Hematopoietic multipotent progenitor cell treated with erythropoietin and hydrocortisone succinate and interleukin-3 and kit ligand, for 6 days (in vitro differentiated cells): ENCODE measurements at places on chromosomes 5 and 9.
A peak's percentile ranks its signal among the peaks of the same experiment; 100 is the strongest.

DNA sequence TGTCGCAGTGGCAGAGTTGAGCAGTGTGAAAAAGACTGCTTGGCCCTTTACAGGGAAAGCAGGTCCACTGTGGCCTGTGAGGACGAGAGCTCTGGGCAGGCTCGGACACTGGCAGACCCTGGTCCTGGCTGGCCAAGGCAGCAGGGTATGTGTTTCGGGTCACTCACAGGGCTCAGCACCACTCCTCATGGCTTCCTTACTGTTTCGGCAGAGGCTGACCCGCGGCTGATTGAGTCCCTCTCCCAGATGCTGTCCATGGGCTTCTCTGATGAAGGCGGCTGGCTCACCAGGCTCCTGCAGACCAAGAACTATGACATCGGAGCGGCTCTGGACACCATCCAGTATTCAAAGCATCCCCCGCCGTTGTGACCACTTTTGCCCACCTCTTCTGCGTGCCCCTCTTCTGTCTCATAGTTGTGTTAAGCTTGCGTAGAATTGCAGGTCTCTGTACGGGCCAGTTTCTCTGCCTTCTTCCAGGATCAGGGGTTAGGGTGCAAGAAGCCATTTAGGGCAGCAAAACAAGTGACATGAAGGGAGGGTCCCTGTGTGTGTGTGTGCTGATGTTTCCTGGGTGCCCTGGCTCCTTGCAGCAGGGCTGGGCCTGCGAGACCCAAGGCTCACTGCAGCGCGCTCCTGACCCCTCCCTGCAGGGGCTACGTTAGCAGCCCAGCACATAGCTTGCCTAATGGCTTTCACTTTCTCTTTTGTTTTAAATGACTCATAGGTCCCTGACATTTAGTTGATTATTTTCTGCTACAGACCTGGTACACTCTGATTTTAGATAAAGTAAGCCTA lies 15.7 kb downstream of the SQSTM1 start:
- peak; percentile 37 for DNase-seq

DNA sequence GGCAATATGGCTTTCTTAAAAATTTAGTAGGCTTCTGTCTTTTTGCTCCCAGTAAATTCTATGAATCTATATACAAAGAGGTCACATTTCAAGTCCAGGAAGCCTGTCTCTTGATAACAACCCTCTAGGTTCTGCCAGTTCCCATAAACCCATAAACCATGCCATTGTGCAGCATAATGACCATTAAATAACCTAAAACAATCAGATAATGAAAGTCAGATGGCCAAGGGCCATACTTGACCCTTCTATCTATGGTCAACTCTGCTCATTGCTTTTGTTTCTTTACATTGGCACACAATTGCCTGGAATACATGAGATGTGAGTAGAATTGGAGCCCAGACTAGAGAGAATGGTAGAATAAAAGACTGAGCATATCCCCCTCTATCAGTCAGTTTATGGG lies 305.4 kb upstream of the KIF2A start:
- DNase-seq, result no peak

GRCh38 chr9:91428436-91428835 lies 4.8 kb upstream of the NFIL3 start:
- no peak for DNase-seq

DNA sequence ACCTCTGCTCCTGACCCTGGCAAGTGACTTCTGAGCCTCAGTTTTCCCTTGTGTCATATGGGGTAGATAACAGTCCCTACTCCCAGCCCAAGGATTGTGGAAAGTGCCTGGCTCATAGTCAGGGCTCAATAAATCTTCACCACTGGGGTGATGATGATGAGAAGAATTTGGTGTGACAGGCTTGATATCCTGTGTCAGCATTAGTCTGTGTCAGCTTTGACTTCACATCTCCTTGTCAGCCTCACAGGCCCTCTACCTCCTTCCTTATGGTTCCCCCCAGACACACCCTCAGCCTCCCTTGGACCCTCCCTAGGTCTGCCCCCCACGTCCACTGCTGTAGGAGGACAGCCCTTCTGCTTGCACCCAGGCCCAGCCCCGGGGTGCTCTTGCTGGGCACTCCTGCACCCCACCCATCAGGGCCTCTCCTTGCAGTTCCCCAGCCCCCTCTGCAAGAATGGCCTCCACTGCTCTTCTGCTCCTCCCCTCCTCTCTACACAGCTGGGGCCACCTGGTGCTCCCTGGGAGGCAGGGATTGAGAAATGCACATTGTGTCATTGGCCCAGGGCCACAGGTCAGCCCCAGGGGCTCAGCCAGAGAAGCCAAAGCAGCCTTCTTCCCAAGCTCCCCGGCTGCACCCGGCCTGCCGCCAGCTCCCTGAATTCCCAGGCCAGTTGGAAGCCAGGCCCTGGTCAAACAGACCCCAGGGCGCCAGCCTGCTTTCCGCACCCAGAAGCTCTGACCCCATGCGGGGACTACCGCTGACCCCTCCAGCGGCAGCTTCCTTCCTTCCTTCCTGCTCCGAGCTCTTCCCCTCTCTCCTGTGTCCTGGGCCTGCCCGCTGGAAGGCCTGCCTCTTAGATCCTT lies 7.7 kb downstream of the FGFR4 start:
- DNase-seq, result no peak

- DNase-seq, result peak; percentile 72
These were observed 14.1 kb upstream of the XPA start for GRCh38 chr9:97711223-97711626.

GRCh38 chr5:72107901-72108201 lies 576 bp downstream of the MAP1B start:
- peak; percentile 11 for DNase-seq

DNA sequence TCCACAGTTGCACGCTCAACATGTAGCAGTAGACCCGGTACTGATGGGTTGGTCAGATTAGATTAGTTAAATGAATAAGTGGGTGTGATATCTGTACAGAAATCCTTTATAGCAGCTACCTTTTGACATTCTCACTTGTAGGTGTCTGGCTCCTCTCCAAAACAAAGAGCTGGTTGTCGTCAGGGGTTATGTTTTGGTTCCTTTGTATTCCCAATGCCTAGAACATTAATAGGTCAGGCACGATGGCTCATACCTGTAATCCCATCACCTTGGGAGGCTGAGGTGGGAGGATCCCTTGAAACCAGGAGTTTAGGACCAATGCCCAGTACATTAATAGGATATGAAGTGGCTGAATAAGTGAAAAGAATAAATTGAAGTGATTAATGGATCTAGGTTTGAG lies 182.1 kb downstream of the SNCAIP start:
- no peak for DNase-seq

- DNase-seq, result no peak
These were observed 6.6 kb upstream of the PRXL2C start for GRCh38 chr9:96661711-96662110.

GRCh38 chr5:36842087-36842486 lies 34.5 kb upstream of the NIPBL start:
- DNase-seq, result peak; percentile 18

DNA sequence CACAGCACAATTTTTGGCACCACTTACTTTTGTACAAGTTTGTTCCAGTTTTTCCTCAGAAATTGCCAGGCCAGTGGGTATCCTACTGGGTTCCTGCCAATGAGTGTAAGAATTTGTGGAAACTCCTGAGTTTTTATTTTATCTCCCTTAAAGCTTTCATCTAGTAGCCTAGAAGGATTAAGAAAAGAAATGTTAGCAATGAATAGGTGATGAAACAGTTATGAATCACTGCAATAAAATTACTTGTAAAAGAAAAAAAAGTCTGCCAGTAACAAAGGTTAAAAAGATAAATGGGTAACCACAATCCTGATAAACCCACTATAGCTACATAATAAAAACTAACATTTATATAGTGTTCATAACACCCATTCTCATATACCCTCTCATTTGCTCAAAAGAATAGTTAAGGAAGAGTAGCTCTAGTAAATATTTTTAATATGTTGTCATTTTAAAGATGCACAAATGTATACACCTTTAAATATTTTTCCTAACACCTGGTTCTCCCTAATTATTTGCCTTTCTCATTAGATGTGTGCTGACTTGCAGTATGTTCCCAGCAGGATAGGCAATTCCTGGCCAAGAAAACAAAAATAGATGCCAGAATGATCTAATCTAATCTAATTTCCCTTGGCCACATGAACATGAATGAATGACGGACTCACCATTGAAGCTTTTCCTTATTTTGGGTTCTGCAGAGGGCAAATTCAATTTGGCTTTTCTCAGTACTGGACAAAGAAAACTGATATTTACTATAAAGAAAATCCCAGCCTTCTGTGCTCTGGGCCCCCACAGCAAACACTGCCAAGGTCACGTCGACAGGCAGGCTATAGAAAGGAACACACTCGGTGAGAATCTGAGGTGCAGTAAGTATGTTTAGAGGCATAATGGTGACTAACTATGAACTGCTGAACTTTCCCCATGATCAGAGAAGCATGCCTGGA lies 26.4 kb downstream of the ERAP1 start:
- no peak for DNase-seq

- no peak for DNase-seq
These were observed 54.0 kb upstream of the OLFM1 start for GRCh38 chr9:135033487-135033886.

DNA sequence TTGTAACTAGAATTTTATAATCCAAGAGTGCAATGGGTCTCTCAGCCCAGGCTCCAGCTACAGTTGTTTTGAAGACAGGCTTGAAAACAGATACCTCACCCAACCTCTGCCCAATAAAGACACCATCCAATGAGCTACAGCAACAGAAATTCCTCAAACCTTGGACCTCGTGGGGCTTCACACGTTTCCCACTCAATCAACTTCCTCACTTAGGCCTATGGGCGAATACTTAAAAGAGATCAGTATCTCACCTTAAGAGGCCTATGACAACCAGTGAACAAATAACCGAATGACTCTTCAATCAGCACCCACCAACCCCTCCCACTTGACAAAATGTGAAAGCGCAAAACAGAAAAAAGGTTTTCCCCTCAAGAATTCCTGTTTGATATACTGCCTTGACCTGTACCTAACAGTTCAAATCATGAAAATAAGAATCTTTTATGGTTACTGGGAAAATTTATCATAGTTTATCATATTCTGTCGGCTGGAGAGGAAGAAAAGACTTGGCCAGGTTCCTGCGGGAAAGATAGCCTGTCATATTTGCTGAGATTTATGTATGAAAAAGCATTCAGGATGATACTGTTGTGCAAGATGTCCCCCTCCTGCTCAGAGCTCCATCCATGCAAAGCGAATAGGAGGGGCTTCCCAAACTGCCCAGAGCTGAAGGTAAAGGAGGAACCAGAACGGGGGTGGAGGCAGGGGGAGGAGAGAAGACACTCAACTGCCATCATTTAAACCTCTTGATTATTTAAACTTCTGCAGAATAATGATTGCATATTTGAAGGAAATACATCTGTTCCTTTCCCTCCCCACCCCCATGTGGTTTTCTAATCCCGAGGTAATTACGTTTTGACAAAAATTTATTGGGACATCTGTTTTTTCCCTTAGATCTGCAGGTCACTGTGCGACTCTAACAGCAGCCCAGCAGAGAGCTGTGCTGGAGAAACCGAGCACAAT lies 256.3 kb downstream of the NFIB start:
- DNase-seq, result no peak

- DNase-seq, result no peak
These were observed 133.3 kb upstream of the ELL2 start for GRCh38 chr5:96094904-96095303.

DNA sequence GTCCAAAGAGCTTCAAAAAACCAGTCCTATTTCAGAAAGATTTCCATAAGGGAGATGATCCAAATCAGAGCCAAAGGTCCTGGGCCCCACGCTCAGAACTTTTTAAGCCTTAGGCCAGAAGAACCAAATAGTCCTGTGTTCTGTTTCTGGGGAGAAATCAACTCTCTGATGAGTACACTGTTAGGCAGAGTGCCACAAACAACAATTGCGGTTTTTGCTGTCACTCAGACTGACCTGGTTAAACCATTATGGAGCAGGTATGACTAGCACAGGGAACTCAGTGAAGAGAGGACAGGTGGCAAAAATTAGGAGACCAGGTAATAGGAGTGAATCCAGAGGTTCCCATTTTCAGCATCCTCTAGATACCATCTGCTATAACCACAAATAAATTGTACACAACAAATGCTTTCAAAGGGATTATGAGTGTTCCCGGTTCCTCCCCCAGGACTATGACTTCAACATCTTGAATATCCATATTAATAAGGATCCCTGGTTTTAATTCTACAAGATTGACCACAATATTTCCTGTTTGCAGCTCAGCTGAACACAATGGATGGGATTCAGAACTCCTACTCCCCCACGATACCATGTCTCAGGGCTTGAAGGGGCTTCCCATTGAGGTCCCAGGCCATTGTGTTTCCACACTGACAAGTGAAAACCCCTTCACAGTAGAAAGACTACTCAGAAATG lies 52.1 kb upstream of the FREM1 start:
- DNase-seq, result no peak

GRCh38 chr9:115018547-115019435 lies 88.4 kb upstream of the TNFSF8 start:
- no peak for DNase-seq

- no peak for DNase-seq
These were observed 223.9 kb downstream of the SREK1 start for GRCh38 chr5:66367814-66368541.

DNA sequence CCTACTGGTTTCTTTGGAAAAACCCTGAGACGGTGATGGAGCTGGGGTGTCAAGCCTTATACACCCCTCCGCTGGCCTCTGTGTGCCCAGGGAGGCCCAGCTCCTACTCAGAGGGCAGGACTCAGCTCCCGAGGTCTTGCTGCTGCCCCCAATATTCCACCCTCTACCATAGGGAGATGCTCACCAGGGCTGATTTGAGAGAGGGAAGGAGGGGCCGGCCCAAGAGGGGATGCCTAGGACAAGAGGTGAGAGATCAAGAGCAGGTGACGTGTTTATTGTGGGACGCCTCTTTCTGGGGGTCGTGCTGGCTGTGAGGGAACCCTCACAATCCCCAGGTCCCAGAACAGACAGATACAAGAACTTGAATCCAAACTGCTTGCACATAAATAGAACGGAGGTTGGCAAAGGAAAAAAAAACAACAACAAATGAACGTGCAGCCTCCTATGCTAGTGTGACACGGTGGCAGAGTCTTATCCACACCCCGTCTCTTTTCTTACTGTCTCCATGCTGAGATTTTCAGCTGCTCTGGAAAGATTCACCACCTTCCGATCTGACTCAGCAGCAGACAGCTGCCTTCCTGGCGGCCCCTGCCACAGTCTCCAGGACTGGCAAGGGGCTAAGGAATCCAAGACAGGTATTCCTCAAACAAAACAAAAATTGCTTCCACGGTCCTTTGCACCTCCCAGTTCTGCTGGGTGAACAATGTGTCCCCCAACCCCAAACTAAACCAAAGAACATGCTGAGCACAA lies 22.3 kb downstream of the FABP6 start:
- DNase-seq, result no peak

- peak; percentile 5 for DNase-seq
These were observed 4.7 kb downstream of the IRGM start for GRCh38 chr5:150851039-150851438.

- DNase-seq, result no peak
These were observed 64.3 kb upstream of the LMX1B start for GRCh38 chr9:126549246-126550006.

- no peak for DNase-seq
These were observed 40.6 kb downstream of the SLC1A3 start for GRCh38 chr5:36647046-36647445.

DNA sequence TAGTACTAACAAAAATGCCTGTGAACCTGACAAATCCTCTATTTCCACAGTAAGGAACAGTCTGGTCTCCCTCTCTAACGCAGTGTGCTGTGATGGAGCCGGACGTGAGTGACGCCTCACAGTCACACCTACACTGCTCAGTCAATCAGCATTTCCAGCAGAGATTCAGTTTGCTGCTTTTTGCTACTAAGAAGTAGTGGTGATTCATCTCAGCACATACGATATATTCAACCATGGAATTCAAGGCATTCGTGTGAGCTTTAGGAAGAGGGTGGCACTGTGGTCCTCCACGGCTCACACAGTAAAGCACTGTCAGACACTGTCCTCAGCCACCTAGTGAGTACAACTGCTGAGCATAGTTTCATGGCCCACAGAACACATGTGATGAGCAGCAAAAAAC lies 70.9 kb downstream of the SETX start:
- DNase-seq, result no peak
